Activated CD4-positive, alpha-beta memory T cell treated with anti-CD3 and anti-CD28 coated beads, Interleukin-2, amount 10 ng/mL, durations not matched to agents 7 days and 5 days (primary cell): ENCODE measurements at places on chromosomes 5 and 9. TPM values are rescaled to one million over a fixed set of nuclear protein-coding genes. Genes with fewer than 3 reads are reported as not detected.

- no peak overlapping the region for H3K4me3 ChIP-seq
- H3K27me3 ChIP-seq, result peaks cover 9% of the 10 kb centered on the region
- no peak overlapping the region for H3K27ac ChIP-seq
- DNase-seq, result no peak
- no peaks in the 10 kb centered on the region for H3K4me1 ChIP-seq
Observed at GRCh38 chr5:130978475-130978874, 186.6 kb downstream of the HINT1 start.

The SPATA31C2 gene
- not detected for total RNA-seq

GRCh38 chr5:61586096-61587084 is 254.3 kb downstream of the ZSWIM6 start:
- no peak for DNase-seq
- no peak overlapping the region for H3K4me3 ChIP-seq
- no peaks in the 10 kb centered on the region for H3K27me3 ChIP-seq
- H3K27ac ChIP-seq, result no peak overlapping the region
- H3K36me3 ChIP-seq, result no peaks in the 10 kb centered on the region

The CLPTM1L gene
- 99.7 TPM for total RNA-seq

The CDKN2A gene
- 19.4 TPM for total RNA-seq
